Neural crest cell (in vitro differentiated cells): ENCODE measurements at places on chromosomes 4 and X.

DNA sequence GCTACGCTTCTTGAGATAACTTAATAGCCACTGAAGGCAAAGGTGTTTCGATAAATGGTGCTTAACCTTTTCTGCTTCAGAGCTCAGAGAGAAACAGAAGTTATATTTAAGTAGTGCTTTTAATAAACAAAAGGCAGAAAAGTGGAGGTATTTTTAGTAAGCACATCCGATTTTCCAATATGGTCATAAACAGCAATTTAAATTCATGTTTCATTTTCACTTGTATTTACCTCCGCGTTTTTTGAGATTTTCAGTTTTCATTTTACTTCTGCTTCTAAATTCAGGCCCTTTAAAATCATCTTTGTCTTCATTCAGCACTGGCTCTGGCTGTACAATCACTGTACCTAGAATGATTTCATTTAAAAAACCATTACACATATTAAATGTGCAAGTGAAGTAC lies 92.4 kb downstream of the ATRX start:
- H3K36me3 ChIP-seq, result peaks cover 4% of the 10 kb centered on the region
- H3K4me3 ChIP-seq, result no peak overlapping the region
- no peak overlapping the region for H3K27ac ChIP-seq
- no peaks in the 10 kb centered on the region for H3K27me3 ChIP-seq

DNA sequence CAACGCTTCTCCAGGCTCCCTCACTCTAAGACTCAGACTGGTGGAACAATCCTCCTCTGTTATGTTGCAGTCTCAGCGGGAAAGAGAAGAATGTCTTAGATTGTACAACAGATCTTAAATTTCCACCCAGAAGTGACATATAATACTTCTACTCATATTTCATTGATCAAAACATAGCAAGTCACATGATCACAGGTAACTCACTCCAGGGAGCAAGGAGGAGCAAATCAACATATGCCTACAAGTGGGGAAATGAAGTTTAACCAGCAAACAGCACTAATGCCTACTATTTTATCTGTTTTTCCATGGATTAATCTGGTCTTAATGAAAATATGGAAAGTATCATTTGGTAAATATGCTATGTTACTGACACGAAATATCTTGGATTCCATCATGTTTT lies 819.8 kb downstream of the CCSER1 start:
- no peak for DNase-seq
- no peaks in the 10 kb centered on the region for H3K36me3 ChIP-seq
- no peaks in the 10 kb centered on the region for H3K27me3 ChIP-seq

- no peak overlapping the region for H3K4me3 ChIP-seq
- H3K36me3 ChIP-seq, result no peaks in the 10 kb centered on the region
- H3K4me1 ChIP-seq, result peaks cover 17% of the 10 kb centered on the region
- no peak overlapping the region for H3K27ac ChIP-seq
- DNase-seq, result no peak
Measured at GRCh38 chr4:158259955-158260575, 49.8 kb downstream of the TMEM144 start.

DNA sequence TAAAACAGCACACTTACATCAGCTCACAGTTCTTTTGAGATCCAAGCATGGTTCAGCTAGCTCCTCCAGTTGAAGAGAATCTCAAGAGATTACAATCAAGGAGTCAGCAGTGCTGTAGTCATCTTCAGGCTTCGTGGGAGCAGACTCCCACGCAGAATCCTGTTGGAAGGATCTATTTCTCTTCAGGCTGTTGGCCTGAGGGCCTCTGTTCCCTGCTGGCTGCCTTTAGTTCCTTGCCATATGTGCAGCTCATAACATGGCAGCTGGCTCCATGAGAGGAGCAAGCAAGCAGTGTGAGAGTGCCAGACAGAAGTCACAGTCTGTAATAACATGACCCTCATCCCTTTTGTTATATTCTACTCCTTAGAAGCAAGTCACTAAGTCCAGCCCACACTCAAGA lies 168.6 kb downstream of the COX18 start:
- H3K4me3 ChIP-seq, result no peak overlapping the region
- H3K27me3 ChIP-seq, result no peaks in the 10 kb centered on the region
- H3K4me1 ChIP-seq, result no peaks in the 10 kb centered on the region
- H3K36me3 ChIP-seq, result peaks cover 2% of the 10 kb centered on the region
- DNase-seq, result no peak

- H3K4me1 ChIP-seq, result peaks cover 13% of the 10 kb centered on the region
- H3K27ac ChIP-seq, result no peak overlapping the region
- DNase-seq, result no peak
- H3K4me3 ChIP-seq, result no peak overlapping the region
Measured at GRCh38 chrX:45751156-45751555, 550.5 kb upstream of the DIPK2B start.

- H3K36me3 ChIP-seq, result no peaks in the 10 kb centered on the region
- no peak for DNase-seq
- H3K27ac ChIP-seq, result no peak overlapping the region
- H3K4me3 ChIP-seq, result no peak overlapping the region
- H3K27me3 ChIP-seq, result no peaks in the 10 kb centered on the region
- no peaks in the 10 kb centered on the region for H3K4me1 ChIP-seq
Measured at GRCh38 chr4:118180776-118181175, 146.5 kb downstream of the NDST3 start.

- DNase-seq, result no peak
- peaks cover 14% of the 10 kb centered on the region for H3K36me3 ChIP-seq
- no peak overlapping the region for H3K27ac ChIP-seq
- no peaks in the 10 kb centered on the region for H3K4me1 ChIP-seq
- H3K4me3 ChIP-seq, result no peak overlapping the region
- H3K27me3 ChIP-seq, result no peaks in the 10 kb centered on the region
Measured at GRCh38 chr4:155367608-155368007, 9.2 kb downstream of the MAP9 start.

- H3K27me3 ChIP-seq, result no peaks in the 10 kb centered on the region
- no peak overlapping the region for H3K4me3 ChIP-seq
- peaks cover 31% of the 10 kb centered on the region for H3K36me3 ChIP-seq
- no peaks in the 10 kb centered on the region for H3K4me1 ChIP-seq
- no peak overlapping the region for H3K27ac ChIP-seq
Measured at GRCh38 chrX:115949900-115950822, 220.4 kb upstream of the AGTR2 start.

DNA sequence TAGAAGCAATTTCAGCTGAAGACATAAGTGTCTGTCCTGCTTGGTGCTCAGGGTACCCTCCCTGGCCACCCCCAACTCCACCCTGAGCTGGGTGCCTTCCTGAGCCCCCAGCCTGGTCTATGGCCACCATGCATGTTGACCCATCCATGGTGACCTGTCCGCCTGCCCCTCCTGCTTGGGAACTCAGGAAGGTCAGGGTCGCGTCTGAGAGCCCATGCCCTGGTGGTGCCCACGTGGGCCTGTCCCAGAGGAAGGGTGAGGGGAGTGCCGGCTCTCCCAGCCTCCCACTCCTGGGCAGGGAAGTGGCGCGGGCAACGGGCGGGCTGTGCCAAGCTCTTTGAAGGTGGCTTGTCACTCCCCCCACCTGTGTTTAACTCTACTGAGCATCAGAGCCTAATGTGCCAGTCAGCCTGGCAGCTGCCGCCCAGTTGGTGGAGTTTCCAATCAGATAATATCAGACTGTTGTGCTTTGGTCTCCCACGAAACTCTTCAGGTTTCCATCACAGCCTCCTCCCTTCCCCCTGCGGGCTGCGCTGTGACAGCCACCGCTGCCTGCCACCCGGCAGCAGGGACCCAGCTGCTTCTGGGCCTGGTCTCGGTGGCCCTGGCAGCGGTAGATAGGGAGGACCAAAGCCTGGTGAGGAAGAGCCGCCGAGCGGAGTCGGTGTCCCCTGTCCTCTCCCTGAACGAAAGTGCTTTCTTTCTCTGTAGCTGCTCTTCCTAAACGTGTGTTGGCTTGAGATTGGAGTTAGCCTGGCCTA lies 4.8 kb downstream of the SH3BP2 start:
- no peaks in the 10 kb centered on the region for H3K36me3 ChIP-seq
- H3K27ac ChIP-seq, result no peak overlapping the region
- H3K4me1 ChIP-seq, result peaks cover 19% of the 10 kb centered on the region

- DNase-seq, result no peak
- H3K27ac ChIP-seq, result no peak overlapping the region
- no peaks in the 10 kb centered on the region for H3K36me3 ChIP-seq
- no peaks in the 10 kb centered on the region for H3K4me1 ChIP-seq
Measured at GRCh38 chrX:97380200-97380599, 496.5 kb downstream of the RPA4 start.

GRCh38 chr4:156098805-156099204 lies 145.1 kb upstream of the CTSO start:
- no peak overlapping the region for H3K27ac ChIP-seq
- no peaks in the 10 kb centered on the region for H3K36me3 ChIP-seq
- no peak for DNase-seq
- no peaks in the 10 kb centered on the region for H3K4me1 ChIP-seq
- H3K27me3 ChIP-seq, result no peaks in the 10 kb centered on the region

GRCh38 chrX:130719413-130719812 lies 183.6 kb downstream of the ENOX2 start:
- peak; percentile 20 for DNase-seq
- H3K4me1 ChIP-seq, result peaks cover 44% of the 10 kb centered on the region
- H3K27me3 ChIP-seq, result no peaks in the 10 kb centered on the region
- no peaks in the 10 kb centered on the region for H3K36me3 ChIP-seq

DNA sequence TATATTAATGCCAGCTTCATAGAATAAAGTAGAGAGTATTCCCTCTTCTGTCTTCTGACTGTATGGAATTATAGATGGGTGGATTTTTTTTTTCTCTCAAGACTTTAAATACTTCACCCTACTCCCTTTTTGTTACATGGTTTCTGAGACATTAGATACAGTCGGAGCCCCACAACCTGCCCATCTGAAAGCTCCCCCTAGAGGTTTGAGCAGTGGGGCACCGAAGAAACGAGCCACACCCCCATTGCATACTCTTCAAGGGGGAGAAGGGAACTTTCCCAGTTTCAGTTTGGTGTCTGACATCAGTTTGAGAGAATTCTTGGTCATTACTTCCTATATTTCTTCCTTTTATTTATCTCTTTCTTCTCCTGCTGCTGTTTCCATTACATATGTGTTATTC lies 437.6 kb upstream of the AGA start:
- H3K4me3 ChIP-seq, result no peak overlapping the region
- no peak for DNase-seq
- no peak overlapping the region for H3K27ac ChIP-seq
- H3K36me3 ChIP-seq, result no peaks in the 10 kb centered on the region
- H3K4me1 ChIP-seq, result no peaks in the 10 kb centered on the region
- no peaks in the 10 kb centered on the region for H3K27me3 ChIP-seq

GRCh38 chr4:145012841-145013240 lies 85.2 kb downstream of the ANAPC10 start:
- no peaks in the 10 kb centered on the region for H3K27me3 ChIP-seq
- H3K36me3 ChIP-seq, result peaks cover 66% of the 10 kb centered on the region
- no peak for DNase-seq
- peaks cover 11% of the 10 kb centered on the region for H3K4me1 ChIP-seq
- H3K4me3 ChIP-seq, result no peak overlapping the region
- peak overlapping the region; percentile 98 for H3K27ac ChIP-seq

- H3K4me3 ChIP-seq, result no peak overlapping the region
- no peak for DNase-seq
- H3K4me1 ChIP-seq, result no peaks in the 10 kb centered on the region
Measured at GRCh38 chr4:164606478-164606877, 147.5 kb upstream of the SMIM31 start.

DNA sequence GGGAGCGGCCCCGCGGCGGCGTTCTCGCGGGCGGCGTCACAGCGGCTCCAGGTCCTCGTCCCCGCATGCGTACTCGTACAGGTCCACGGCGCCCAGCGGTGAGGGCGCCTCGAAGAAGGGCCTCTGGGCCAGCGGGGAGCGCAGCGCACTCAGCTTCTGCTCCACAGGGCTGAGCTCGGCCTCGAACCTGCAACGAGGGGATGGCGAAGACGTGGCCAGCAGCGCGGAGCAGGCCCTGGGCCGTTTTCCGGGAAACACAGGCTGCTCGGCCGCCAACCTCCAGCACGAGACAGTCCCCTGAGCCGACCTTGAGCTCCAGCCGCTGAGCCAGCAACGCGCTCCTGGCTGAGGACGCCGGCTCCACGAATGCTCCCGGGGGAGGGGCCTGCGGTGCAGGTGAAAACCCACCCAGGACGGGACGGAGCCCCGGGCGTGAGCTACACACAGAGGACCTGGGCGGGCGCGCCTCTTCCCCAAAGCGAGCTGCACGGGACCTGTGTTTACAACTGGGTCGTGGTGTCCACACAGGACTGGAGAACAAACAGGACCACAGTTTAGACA lies 15.8 kb upstream of the GTPBP6 start:
- no peak overlapping the region for H3K27ac ChIP-seq
- no peaks in the 10 kb centered on the region for H3K4me1 ChIP-seq
- H3K27me3 ChIP-seq, result no peaks in the 10 kb centered on the region
- DNase-seq, result no peak

- no peak overlapping the region for H3K4me3 ChIP-seq
- no peak overlapping the region for H3K27ac ChIP-seq
- DNase-seq, result no peak
Measured at GRCh38 chrX:14062524-14062923, 32.8 kb upstream of the GEMIN8 start.

DNA sequence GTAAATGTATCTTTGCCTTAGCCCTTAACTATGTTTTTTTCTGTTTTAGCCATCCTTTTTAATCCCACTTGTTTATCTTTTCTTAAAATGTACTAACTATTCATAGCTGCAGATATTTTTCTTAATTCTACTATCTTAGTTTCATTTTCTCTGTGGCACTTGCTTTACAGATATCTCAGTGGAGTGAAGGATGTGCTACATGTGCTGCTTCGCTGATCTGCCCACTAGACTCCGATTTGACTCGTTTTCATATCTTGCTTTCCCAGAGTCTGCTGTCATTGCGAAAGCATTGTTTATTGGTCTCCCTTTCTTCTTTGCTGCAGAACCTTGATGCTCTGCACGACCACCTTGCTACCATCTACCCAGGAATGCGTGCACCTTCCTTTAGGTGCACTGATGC lies 30.6 kb downstream of the GUCY1B1 start:
- no peaks in the 10 kb centered on the region for H3K4me1 ChIP-seq
- H3K27me3 ChIP-seq, result no peaks in the 10 kb centered on the region
- H3K27ac ChIP-seq, result no peak overlapping the region
- no peak overlapping the region for H3K4me3 ChIP-seq

DNA sequence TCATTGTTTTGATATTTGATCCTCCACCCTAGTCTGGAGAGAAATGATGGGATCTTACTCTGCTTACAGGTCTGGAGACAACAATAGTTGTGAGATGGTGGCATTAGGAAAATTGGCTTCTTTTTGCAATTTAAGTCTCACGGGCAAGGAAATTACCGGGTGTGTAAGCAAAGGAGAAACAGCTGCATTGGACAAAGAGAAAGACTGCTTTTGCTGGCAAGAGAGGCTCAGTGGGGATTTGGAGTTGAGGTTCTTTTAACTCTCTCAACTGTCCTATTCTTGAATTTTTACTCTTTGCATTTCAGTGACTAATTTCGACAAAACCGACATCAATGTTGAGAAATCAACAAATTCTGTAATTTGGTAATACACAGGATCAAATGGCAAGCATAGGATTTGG lies 2.3 kb upstream of the SERPINA7 start:
- peaks cover 5% of the 10 kb centered on the region for H3K27me3 ChIP-seq
- H3K4me1 ChIP-seq, result no peaks in the 10 kb centered on the region
- H3K4me3 ChIP-seq, result no peak overlapping the region

GRCh38 chrX:12865359-12865758 lies 1.5 kb upstream of the TLR7 start:
- H3K4me1 ChIP-seq, result no peaks in the 10 kb centered on the region
- no peaks in the 10 kb centered on the region for H3K27me3 ChIP-seq
- DNase-seq, result no peak
- no peak overlapping the region for H3K4me3 ChIP-seq
- no peak overlapping the region for H3K27ac ChIP-seq

GRCh38 chrX:19785647-19786046 lies 101.8 kb downstream of the SH3KBP1 start:
- no peak for DNase-seq
- H3K27me3 ChIP-seq, result no peaks in the 10 kb centered on the region
- peaks cover 4% of the 10 kb centered on the region for H3K4me1 ChIP-seq
- H3K4me3 ChIP-seq, result no peak overlapping the region
- no peaks in the 10 kb centered on the region for H3K36me3 ChIP-seq
